ENCODE measurements at places on chromosomes 5 and 9.

DNA sequence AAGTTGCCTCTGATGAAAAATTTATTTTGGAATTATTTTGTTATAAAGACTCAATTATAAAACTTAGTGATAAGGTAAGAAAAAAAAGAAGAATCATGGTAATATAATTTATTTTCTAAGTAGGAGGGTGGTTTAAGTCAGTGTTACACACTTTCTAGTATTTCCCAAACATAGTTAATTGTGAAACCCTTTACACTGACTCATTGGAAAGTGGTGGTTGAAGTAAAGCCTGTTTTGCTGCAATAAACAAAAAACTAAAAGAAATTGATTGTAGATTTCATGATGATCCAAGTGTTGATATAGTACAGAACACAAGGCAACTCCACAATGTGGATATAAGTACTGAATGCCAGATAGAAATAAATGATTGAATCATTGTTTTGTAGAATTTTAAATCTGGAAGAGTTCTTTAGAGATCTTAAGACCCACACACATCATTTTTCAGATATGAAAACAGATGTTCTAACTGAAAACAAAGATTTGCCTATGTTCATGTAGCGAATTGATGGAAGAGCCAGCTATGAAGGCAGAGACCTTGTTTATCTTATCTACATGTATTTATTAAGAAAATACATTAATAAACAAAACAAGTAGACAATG is 539.8 kb downstream of the PRELID2 start:
- no peak for DNase-seq

- DNase-seq: no peak
These were observed 67.6 kb upstream of the RASEF start for GRCh38 chr9:83130541-83130940.

- peak; percentile 58 for DNase-seq
These were observed 34.2 kb downstream of the DMGDH start for GRCh38 chr5:79035237-79035636.

- DNase-seq: no peak
These were observed 80.8 kb downstream of the TSPAN17 start for GRCh38 chr5:176727983-176728675.

- DNase-seq: no peak
These were observed 53.8 kb downstream of the GLRA1 start for GRCh38 chr5:151870820-151871219.

DNA sequence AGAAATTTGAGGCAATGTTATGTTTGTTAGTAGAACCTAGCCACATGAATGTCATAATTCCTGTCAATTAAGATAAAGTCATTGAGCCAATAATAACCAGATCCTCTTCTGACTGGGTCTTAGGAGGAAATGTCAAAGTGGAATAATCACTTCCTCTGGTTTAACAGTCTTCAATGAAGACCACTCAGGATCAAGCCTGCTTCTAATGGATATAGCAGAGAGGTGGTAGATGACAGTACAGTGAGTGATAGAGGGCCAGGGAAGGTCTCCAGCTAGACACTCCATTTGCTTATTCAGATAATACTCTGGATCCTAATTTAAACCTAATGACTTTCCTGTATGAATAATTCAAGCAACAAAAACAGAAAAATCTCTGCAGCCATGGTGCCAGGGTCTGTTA is 474.2 kb downstream of the DNAH5 start:
- no peak for DNase-seq
